ENCODE measurements at places on chromosomes 6 and 20.
A peak's percentile ranks its signal among the peaks of the same experiment; 100 is the strongest.

DNA sequence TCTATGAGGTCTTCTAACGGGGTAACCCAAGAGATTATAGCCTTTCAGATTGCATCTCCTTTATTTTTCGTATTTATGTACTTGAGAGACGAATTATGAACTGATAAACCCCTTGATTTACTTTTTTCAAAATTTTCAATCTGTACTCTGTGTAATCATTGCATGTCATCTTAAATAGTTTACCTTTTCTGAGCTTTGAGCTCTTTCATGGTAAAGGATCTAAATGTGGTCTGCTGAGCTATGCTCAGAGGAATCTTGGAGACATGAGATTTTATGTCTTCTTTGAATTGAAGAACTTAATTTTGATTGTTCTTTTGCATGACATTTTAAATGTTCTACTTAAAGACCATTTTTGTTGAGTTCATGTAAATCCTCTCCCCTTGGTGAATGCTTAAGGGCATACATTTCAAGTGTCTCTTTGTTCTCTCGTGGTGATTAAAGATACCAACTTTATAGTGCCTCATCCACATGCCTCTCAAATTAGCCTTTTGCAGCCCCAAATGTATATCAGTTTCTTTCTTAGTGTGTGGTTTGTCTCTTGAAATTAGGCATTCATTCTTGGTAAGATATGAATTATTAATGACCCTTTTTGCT lies 116.3 kb upstream of the SCGN start:
- DNase-seq: no peak

DNA sequence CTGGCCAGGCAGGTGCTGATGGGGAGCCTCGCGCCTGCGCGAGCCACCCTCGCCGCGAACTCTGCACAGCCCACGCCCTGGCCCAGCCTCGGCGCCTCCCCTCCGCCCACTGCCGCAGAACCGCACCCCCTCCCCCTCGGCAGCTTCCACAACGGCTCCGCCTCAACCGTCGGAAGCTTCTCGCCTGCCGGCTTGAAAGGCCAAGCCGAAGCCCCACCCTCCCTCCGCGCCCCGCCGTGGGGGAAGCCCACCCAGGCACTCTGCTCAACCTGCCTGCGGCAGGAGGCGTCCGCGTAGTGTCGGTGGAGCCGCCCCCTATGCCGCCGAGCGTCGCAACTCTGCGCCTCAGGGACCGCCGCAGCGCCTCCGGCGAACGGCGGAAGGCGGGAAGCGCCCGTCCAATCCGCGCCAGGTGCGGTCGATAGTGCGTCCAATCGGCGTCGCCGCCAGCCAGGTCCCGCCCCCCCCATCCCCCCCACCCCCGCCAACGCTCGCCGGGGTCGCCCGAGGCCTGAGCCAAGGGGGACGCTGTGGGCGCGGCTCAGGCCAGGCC lies at the start of gene SYCP2:
SYCP2 (minus strand) TSS at position 342 of the 553 bp plus-strand sequence. CDS start 11,224 bp downstream, outside the sequence.
- peak; percentile 54 for DNase-seq

- no peak for DNase-seq
Measured at GRCh38 chr6:43013097-43013842, 476 bp downstream of the MEA1 start.

GRCh38 chr20:23161968-23162696 lies 76.0 kb upstream of the CD93 start:
- peak; percentile 87 for DNase-seq

- no peak for DNase-seq
Measured at GRCh38 chr20:62437496-62437895, 10.2 kb upstream of the RBBP8NL start.

All from tongue (tissue), 3 donors.